ENCODE measurements at places on chromosomes 1 and 21.

DNA sequence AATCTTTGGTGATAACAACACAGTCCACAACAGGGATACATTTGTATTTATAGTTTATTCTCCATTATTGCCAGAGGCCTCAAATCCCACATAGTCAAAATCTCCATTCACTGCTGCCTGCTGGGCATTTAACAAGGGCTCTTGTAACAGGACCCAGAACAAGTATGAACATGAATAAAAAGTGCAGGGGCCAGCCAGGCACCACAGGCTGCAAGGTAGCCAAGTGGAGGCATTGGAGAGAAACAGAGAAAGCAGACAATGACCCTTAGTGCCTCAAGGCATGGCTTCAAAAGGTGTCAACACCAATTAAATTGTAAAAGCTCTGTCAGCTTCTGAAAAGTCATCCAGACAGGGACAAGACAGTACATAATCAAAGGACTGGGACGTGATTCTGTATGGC lies 116.8 kb downstream of the ATP6V1G3 start:
- DNase-seq, result no peak

- DNase-seq, result no peak
These were observed 125.1 kb downstream of the CRB1 start for GRCh38 chr1:197393105-197393504.

- DNase-seq, result no peak
These were observed 805.3 kb downstream of the USP25 start for GRCh38 chr21:16535102-16535422.

- DNase-seq, result no peak
These were observed 3.9 kb upstream of the ATP1B1 start for GRCh38 chr1:169102567-169102966.

- DNase-seq, result no peak
These were observed 538 bp downstream of the GBP2 start for GRCh38 chr1:89125240-89125912.

DNA sequence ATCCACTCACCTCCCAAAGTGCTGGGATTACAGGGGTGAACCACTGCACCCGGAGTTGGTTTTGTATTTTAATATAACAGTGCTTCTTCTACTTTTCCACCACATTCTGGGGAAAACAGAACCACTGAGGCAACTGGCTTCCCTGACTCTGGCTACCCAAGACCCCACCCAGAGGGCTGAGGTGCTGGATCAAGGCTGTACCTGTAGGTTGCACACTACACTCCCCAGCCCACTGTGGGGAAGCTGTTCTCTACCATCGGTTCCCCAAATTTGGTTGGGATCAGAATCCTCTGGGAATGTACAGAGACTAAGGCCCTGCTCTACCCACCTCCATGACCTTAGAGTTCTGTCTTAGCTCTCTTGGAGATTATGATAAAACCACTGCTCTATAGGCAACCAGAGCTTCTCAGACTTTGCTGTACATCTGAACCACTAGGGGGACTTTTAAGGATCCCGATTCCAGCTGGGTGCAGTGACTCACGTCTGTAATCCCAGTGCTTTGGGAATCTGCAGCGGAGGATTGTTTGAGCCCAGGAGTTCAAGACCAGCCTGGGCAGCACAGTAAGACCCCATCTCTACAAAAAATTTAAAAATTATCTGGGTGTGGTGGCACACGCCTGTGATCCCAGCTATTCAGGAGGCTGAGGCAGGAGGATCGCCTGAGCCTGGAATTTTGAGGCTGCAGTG lies 51.6 kb downstream of the GNG4 start:
- no peak for DNase-seq

- DNase-seq, result no peak
These were observed 41.3 kb downstream of the GPR3 start for GRCh38 chr1:27433706-27434105.

- no peak for DNase-seq
These were observed 18.4 kb downstream of the LORICRIN start for GRCh38 chr1:153277852-153278251.

DNA sequence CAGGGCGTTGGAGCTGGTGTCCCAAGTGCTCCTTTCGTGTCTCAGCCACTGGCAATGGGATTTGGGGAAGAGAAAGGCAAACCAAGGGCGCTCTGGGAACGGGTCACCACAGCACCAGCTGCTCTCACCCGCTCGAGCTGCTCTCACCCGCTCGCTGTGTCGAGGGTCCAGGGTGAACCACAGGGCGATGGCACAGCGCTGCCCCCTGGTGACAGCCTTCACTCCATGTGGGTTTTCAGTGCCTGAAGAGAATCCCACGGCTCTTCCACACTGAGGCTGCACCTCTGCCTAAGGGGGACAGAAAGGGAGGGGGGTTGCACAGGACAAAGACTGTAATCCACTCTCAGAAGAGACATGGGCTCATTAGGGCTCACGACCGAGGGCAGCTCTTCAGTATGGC lies 7.1 kb upstream of the CLDN19 start:
- peak; percentile 24 for DNase-seq

DNA sequence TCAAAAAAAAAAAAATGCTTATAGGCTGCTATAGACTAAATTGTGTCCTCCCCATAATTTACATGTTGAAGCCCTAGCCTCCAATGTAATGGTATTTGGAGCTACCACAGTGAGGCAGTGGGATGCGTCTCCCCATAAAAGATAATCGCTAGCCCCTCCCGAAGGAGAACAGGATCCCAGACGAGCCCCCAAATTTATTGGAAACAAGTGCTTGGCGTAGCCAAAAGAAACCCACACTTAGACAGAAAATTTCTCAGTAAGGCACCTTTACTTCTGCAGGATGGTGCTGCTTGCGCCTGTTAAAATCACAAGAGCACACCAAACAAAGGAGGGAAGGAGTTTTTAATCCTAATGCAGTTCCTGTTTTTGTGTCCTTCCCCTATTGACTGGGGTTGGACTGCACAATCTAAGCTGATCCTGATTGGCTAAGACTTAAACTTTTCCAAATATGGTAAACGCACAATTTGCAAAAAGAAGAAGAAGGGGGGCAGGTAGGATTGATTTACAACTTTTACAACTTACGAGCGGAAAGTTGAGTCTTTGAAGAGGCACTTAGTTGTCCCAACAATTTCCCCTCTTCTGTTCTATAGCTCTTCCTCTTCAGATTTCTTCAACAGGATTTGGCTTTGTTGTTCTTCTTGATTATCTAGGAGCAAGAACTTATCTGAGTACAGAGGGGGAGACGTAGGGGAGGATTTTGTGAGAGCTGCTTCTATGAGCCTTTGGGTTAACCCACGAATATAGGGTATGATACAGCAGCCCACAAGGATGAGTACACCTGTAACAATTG lies 3.0 kb upstream of the IPP start:
- DNase-seq, result no peak

GRCh38 chr1:211549092-211549711 lies 29.8 kb downstream of the SLC30A1 start:
- DNase-seq, result no peak

DNA sequence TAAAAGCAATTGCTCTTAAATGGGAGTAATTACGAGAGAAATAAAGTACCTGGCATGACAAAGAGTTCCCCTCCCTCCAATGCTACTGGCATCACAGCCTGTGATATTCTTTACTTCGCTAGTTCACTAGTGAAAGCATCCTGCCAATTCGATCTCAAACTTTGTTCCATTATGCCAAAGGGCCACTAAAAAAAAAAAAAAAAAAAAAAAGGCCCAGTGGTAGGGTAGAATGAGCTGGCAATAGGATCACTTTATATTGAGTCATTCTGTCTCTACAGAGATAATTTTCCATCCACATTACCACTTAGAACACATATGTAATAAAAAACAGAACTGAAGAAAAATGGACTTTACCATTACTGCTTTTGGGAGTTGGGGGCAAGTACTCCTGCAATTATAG lies 11.2 kb downstream of the PUM1 start:
- no peak for DNase-seq

- DNase-seq, result no peak
These were observed 3.9 kb upstream of the DBT start for GRCh38 chr1:100253552-100253951.

- no peak for DNase-seq
These were observed 56.3 kb downstream of the POU2F1 start for GRCh38 chr1:167276969-167277368.

DNA sequence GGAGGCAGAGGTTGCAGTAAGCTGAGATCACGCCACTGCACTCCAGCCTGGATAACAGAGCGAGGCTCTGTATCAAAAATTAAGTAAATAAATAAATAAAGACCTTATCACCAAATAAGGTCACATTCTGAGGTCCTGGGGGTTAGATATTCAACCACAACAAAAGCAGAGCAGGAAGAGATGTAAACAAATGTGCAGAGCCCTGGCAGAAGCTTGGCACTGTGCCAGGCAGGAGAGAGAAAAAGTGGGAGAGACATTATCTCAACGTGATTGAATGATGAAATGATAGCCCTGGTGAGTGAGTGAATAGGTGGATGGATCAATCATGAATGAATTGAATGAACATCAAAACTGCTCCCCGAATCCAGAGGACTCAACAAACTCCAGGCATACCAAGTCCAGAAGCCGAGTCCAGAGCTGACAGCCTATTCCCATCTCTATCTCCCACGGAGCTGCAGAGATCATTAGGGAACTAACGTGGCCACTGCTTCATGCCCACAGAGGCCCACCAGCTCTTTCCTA lies 150.7 kb downstream of the TOMM20 start:
- DNase-seq, result no peak

- no peak for DNase-seq
These were observed 5.9 kb downstream of the ARHGEF10L start for GRCh38 chr1:17545356-17545755.

- no peak for DNase-seq
These were observed 67.6 kb downstream of the RGS13 start for GRCh38 chr1:192703283-192704206.

DNA sequence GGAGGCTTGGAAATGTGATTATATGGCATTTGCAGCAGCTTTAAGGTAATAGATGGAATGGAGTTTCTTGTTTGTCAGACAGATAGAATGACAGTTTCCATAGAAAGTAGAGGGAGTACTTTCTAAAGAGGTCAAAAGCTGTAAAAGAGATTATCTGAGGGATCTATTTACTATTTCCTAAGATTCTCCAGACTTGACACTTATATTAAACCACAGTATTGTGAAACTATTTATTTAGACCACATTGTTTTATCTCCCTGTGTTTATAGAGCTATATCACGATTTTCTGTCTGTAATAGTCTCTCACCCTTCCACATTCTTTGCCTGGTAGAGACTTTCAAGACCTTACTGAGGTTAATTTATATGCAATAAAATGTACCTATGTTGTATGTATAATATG lies 66.7 kb downstream of the MAN1A2 start:
- no peak for DNase-seq

DNA sequence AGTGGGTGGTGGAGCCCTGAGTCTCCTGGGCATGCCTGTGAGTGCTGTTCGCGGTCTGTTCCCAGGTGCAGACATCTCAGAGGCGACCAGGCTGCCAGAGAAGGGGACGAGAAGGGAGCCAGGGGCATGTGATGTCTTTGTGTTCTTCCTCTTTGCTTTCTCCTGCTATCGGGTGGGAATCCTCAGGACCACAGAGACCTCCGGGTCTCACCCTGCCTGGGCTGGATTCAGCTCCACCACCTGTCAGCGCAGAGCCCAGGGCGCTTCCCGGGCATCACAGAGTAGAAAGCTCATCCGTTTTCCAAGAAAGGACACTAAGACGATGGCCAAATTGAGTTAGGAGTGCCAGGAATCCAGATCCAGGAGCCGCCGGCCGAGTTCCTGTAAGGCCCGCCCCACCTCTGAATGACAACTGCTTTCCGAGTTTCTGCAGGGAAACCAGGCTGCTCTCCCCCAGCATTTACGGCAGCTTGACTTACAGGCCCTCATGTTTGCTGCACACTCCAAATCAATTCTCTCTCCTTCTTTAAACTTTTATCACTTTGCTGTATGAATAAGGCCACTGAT lies 130.8 kb downstream of the CAMTA1 start:
- DNase-seq, result no peak

DNA sequence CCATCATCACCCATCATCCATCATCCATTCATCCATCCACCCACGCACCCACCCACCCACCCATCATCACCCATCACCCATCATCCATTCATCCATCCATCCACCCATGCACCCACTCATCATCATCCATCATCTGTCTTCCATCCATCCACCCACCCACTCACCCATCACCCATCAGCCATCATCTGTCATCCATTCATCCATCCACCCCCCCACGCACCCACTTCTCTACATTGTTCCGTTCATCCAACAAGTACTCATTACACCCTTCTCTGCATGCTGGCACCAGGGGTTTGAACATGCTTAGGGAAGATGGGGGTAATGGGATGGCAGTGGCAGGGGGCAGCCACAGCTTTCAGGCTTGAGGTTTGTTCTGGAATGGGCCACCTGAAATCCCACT lies 82.1 kb downstream of the ADARB1 start:
- DNase-seq, result no peak

GRCh38 chr1:224266915-224267856 lies 62.8 kb downstream of the NVL start:
- DNase-seq, result no peak

DNA sequence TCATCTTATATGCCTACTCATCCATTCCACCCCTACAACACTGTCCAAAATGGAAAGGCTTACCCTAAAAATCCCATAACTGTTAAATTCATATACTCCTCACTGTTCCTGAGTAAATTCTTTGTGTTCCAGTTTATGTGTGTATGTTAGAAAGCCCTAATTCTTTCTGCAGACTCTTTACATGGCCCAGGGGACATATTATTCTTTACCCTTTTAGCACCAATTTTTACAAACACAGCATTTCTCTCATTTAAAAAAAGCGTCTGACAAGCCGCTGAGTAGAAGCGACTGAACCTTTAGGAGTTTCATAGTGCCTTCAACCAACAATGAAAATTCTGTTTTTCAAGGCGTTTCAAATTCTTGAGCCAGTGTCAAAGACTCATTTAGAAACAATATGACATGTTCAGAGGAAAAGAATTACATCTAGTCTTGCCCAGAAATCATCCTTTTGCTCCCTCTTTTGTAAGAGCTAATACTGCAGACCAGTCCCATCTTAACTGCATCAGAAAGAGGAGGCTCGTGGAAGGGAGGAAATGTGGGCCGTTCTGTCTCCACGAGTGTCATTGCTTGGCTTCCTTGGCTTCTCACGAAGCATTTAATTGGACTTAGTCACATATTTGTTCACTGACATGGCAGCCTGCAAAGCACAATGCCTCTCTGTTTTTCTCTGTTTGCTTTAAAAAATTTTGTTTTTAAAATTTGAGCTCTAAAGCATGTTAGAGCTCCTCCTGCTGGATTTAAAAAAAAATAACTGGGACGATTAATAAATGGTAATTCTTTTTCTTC lies 21.3 kb upstream of the C1orf105 start:
- DNase-seq, result peak; percentile 25

- DNase-seq, result no peak
These were observed 51.2 kb downstream of the WLS start for GRCh38 chr1:68181165-68181556.

- no peak for DNase-seq
These were observed 290.7 kb downstream of the TM2D1 start for GRCh38 chr1:61434276-61434675.

DNA sequence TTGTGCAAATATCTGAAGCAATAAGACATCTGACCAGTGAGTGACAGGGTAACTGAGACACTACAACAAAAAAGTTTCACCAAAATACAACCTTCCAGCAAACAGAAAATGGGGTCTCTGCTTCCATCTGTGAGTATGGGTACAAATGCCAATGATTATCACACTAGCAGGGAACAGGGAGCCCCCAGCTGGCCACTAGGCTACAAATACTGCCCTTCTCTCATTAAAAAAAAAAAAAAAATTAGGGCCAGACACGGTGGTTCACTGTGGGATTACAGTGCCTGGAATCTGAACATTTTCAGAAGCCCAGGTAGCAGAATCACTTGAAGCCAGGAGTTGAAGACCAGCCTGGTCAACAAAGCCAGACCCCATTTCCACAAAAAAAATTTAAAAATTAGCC lies 48.4 kb upstream of the EDARADD start:
- DNase-seq, result no peak

- peak; percentile 25 for DNase-seq
These were observed 553 bp downstream of the PTGER3 start for GRCh38 chr1:71046891-71047634.

Data from naive thymus-derived CD4-positive, alpha-beta T cell (primary cell).